ENCODE measurements at places on chromosomes 4 and X.

DNA sequence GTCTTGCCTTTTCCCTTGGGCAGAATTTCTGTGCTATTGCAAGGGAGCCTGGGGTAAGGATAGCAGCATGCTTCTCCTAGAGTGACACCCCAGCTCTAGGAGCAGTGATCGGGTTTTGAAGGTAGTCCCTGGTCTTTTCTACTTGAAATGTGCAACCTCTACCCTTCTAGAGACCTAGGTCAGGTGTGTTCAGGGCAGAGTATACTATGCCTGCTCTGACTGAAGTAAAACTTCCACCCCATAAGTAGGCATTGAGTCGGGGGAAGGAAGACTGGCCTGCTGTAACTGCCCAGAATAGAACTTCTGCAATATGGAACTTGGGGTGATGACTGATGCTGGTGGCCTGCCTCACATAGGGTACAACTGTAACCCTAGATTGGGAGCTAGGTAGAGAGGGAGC lies 80.9 kb downstream of the ARHGAP36 start:
- DNase-seq: no peak

DNA sequence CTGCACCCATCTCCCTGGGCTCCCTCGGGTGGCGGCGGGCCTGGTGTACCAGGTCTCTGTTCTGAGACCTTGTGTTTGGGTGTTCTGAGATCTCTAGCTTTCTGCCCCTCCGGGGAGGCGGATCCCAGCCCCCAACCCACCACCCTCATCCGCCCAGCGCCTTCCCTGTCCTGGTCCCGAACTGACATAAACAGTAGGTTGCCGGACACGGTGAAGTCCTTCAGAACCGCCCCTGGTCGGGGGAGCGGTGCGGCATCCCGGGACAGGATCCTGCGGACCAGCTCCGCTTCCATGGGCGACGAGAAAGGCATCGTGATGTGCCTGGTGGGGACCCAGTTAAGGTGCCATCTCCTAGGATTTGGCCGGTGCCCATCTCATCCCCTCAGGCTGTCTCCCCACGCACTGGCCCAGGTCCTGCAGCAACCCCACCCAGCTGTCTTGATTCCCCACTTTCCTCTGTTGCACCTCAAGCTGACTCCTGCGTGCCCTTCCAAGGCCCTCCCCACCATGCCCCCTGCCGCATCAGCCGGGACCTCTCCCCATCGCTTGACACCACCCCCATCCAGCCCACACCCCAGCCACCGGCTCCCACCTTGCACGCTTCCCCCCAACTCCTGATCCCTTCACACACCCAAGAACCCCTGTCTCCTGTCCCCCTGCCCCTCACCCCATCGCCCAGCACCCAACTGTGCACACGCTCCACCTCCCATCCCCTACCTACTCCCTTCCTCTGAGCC lies 900 bp downstream of the CTAG2 start:
- no peak for DNase-seq

DNA sequence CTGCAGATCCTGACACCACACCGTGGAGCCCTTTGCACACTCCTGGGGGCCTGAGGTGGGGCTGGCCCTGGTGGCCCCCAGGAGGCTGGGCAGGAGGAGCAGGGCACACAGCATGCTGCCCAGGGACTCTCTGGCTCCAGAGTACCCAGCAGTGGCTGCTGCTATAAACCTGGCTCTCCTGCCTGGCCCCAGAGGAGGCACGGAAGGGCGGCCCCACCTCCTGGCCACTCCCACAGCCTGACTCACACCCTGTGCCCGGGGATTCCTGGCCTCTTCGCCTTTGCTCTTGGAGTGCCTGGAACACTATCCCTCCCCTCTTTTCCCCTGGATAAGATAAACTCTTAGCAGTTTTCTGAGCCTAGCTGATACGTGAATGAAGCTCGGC lies at the start of gene PSAPL1:
Gene PSAPL1 (minus strand): TSS at position 165 of the 385 bp plus-strand sequence. CDS start 51 bp downstream, at position 114.
- no peak for DNase-seq

DNA sequence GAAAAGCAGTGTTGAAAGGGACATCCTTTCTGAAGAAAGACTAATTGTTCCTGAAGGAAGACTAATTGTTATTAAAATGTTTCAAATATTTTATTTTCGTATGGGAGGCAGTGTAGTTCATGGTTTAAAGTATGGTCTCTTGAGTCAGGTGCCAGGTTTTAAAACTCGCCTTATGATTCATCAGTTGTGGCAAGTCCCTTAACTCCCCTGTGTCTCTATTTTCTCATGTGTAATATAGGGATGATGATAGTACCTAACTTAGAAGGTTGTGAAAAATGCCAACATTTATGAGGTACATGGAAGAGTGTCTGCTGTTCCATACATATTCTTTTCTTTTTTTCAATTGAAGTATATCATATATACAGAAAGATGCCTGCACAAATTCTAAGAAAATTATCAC lies 414.2 kb upstream of the DIPK2B start:
- DNase-seq: no peak

- peak; percentile 6 for DNase-seq
Observed at GRCh38 chr4:931194-931959, 739 bp downstream of the GAK start.

GRCh38 chrX:111560801-111561200 lies 49.4 kb downstream of the SERTM2 start:
- no peak for DNase-seq

- no peak for DNase-seq
Observed at GRCh38 chr4:180530787-180531186, 1712.4 kb upstream of the TENM3 start.

GRCh38 chr4:1577822-1578217 lies 106.3 kb downstream of the FAM53A start:
- DNase-seq: no peak

GRCh38 chr4:105624530-105624929 lies 72.1 kb downstream of the ARHGEF38 start:
- DNase-seq: peak; percentile 69

- no peak for DNase-seq
Observed at GRCh38 chr4:78659665-78660064, 108.1 kb downstream of the ANXA3 start.

Measured in skeletal muscle cell (primary cell).